ENCODE measurements at places on chromosomes 11 and 22.

DNA sequence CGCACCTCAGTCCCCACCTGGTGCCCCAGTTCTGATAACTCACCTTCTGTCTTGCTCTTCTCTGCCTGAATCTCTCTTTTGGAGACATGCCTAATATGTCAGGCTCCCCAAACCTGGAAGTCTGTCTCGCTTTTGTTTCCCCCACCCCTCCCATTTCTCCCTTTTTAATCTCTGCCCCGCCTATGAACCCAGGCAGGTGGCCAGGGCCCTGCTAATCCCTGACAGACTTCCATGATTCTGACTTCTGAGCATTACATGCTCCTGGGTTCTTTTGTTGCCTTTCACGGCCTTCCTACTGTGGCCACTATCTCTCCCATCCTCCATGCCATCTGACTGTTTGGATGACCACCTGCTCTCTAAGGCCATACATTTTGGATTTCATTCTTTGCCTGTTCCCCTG is 1120.9 kb upstream of the CCDC90B start:
- no peaks in the 10 kb centered on the region for H3K36me3 ChIP-seq
- H3K27ac ChIP-seq: no peak overlapping the region
- DNase-seq: no peak
- H3K4me3 ChIP-seq: no peak overlapping the region
- H3K4me1 ChIP-seq: no peaks in the 10 kb centered on the region

GRCh38 chr11:131653260-131653659 is 282.8 kb downstream of the NTM start:
- H3K27me3 ChIP-seq: no peaks in the 10 kb centered on the region
- H3K4me1 ChIP-seq: no peaks in the 10 kb centered on the region
- no peak overlapping the region for H3K27ac ChIP-seq
- H3K36me3 ChIP-seq: no peaks in the 10 kb centered on the region

GRCh38 chr11:78384231-78384630 is 33.4 kb downstream of the GAB2 start:
- no peak overlapping the region for H3K4me3 ChIP-seq
- H3K27ac ChIP-seq: no peak overlapping the region
- DNase-seq: no peak
- H3K4me1 ChIP-seq: no peaks in the 10 kb centered on the region
- H3K27me3 ChIP-seq: no peaks in the 10 kb centered on the region

DNA sequence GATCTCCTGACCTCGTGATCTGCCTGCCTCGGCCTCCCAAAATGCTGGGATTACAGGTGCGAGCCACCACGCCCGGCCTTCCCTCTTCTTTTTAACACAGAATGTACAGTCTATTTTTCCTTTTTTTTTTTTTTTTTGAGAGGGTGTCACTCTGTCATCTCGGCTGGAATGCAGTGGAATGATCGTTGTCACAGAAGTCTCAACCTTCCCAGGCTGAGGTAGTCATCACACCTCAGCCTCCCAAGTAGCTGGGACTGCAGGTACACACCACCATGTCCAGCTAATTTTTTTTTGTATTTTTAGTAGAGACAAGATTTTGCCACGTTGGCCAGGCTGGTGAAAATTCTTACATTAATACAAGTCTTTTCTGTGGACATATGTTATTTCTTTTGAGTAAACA is 13.1 kb downstream of the PPP6R2 start:
- no peak for DNase-seq
- H3K36me3 ChIP-seq: peaks cover 3% of the 10 kb centered on the region
- no peak overlapping the region for H3K27ac ChIP-seq

- no peak overlapping the region for H3K4me3 ChIP-seq
- DNase-seq: no peak
- H3K4me1 ChIP-seq: no peaks in the 10 kb centered on the region
Measured at GRCh38 chr11:63511048-63511748, 5.3 kb downstream of the LGALS12 start.

GRCh38 chr11:70872955-70873735 is 379.2 kb downstream of the SHANK2 start:
- no peak for DNase-seq
- no peaks in the 10 kb centered on the region for H3K4me1 ChIP-seq

DNA sequence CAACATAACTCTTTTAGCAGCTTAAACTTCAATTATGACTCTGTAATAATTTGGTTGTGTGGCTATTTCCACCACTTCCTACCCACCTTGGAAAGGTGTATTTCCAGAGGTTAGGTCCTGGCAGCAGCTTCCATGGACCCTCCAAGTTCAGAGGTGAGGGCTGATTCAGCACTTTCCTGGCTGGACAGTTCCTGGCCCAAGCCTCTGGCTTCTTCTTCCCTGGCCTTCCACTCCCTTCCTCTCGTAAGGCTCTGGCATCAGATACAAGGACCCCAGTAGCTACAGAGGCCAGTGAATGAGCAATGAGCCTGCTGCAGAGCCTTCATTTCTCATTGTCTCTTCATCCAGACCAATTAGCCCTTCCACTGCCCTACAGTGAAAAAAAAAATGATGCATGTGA is 98.1 kb upstream of the KIRREL3 start:
- H3K36me3 ChIP-seq: no peaks in the 10 kb centered on the region
- no peak overlapping the region for H3K27ac ChIP-seq
- no peak for DNase-seq

- H3K27ac ChIP-seq: peak overlapping the region; percentile 77
- DNase-seq: no peak
- H3K4me3 ChIP-seq: peak overlapping the region; percentile 58
- H3K27me3 ChIP-seq: no peaks in the 10 kb centered on the region
Measured at GRCh38 chr11:68002938-68003845, 705 bp downstream of the UNC93B1 start.

DNA sequence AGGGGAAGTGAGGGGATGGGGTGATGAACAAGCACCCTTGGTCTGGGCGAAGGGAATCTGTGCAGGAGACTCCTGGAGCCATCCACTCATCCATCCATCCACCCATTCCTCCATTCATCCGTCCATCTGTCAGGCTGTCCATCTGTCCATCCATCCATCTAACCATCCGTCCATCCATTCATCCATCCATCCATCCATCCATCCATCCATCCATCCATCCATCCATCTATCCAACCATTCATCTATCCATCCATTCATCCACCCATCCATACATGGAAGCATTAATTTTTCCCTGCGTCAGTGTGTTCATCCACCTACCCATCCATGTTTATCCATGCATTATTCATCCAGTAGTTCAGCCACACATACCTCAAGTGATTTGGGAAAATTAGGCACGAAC is 32.0 kb downstream of the WNT11 start:
- no peaks in the 10 kb centered on the region for H3K36me3 ChIP-seq
- no peaks in the 10 kb centered on the region for H3K27me3 ChIP-seq
- H3K4me3 ChIP-seq: no peak overlapping the region
- no peaks in the 10 kb centered on the region for H3K4me1 ChIP-seq
- DNase-seq: no peak

DNA sequence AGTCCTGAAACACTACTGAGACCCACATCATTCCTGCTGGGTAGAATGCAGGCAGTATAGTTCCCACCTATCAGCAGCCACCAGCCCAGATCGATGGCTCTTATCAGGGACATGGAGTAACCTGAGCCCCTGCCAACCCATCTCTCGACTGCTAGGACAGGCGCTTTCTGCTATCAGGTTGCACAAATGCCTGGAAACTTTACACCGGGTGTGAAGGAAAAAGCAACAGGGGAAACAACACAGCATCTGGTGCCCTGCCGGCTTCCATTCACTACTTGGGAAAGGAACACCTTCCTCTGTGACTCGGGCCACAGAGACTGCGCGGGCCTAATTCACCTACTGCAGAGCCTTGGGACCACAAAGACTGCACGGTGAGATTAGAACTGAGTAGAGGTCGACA is 18.5 kb downstream of the RBFOX2 start:
- H3K36me3 ChIP-seq: no peaks in the 10 kb centered on the region
- no peak overlapping the region for H3K27ac ChIP-seq
- DNase-seq: no peak
- H3K27me3 ChIP-seq: no peaks in the 10 kb centered on the region
- no peaks in the 10 kb centered on the region for H3K4me1 ChIP-seq
- no peak overlapping the region for H3K4me3 ChIP-seq

GRCh38 chr11:27701355-27702105 is 1.3 kb upstream of the BDNF start:
- DNase-seq: no peak
- no peaks in the 10 kb centered on the region for H3K27me3 ChIP-seq
- peaks cover 54% of the 10 kb centered on the region for H3K4me1 ChIP-seq
- H3K36me3 ChIP-seq: no peaks in the 10 kb centered on the region
- peak overlapping the region; percentile 69 for H3K4me3 ChIP-seq

- no peaks in the 10 kb centered on the region for H3K27me3 ChIP-seq
- H3K36me3 ChIP-seq: no peaks in the 10 kb centered on the region
- H3K4me1 ChIP-seq: no peaks in the 10 kb centered on the region
- no peak overlapping the region for H3K27ac ChIP-seq
Measured at GRCh38 chr11:75919525-75919924, 104.5 kb downstream of the UVRAG start.

DNA sequence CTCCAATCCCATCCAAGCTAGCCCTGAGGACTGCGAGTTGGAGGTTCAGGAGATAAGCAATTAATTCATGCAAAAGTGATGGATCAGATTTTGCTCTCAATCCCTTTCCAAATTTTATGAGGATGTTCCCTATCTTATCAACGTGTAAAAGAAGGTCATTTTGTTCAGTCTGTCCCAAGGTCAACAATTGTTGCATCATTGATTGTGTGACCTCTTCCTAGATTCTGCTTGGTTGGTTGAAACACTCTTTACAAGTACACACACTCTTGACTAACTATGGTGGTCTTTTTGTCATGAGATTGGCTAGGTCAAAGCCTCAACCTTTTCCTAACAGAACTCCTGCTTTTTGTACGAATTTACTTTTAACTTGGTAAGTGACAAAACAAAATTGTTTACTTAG is 41.7 kb downstream of the COMMD9 start:
- no peaks in the 10 kb centered on the region for H3K4me1 ChIP-seq
- no peaks in the 10 kb centered on the region for H3K27me3 ChIP-seq
- no peak for DNase-seq
- H3K4me3 ChIP-seq: no peak overlapping the region
- no peaks in the 10 kb centered on the region for H3K36me3 ChIP-seq

- no peaks in the 10 kb centered on the region for H3K36me3 ChIP-seq
- no peak overlapping the region for H3K27ac ChIP-seq
- no peaks in the 10 kb centered on the region for H3K27me3 ChIP-seq
- peaks cover 17% of the 10 kb centered on the region for H3K4me1 ChIP-seq
Measured at GRCh38 chr11:119506436-119506835, 83.5 kb upstream of the THY1 start.

- H3K4me3 ChIP-seq: no peak overlapping the region
- no peak overlapping the region for H3K27ac ChIP-seq
- no peaks in the 10 kb centered on the region for H3K36me3 ChIP-seq
- H3K4me1 ChIP-seq: no peaks in the 10 kb centered on the region
Measured at GRCh38 chr11:99160447-99160846, 139.7 kb downstream of the CNTN5 start.

DNA sequence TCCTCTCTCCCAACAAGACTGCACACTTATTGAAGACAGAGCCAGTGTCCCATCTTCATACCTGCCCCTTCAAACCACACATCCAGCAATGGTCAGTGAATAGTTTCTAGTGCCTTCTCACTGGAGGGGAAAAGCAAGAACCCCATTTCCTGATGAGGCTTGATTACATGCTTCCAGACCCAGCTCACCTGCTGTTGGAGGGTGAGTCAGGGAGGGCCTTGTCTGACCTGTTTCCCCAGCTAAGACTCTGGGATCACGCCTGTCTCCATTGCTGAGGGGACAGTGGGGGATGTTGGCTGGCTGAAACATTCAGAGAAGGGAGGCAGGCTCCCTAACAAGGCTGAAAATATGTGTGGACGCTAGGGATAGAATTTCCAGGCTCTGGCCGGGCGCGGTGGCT is 27.5 kb upstream of the ZDHHC13 start:
- H3K4me3 ChIP-seq: no peak overlapping the region
- H3K36me3 ChIP-seq: no peaks in the 10 kb centered on the region
- DNase-seq: no peak
- no peaks in the 10 kb centered on the region for H3K27me3 ChIP-seq
- H3K4me1 ChIP-seq: no peaks in the 10 kb centered on the region

- H3K4me3 ChIP-seq: no peak overlapping the region
- H3K36me3 ChIP-seq: no peaks in the 10 kb centered on the region
- no peak overlapping the region for H3K27ac ChIP-seq
- no peaks in the 10 kb centered on the region for H3K27me3 ChIP-seq
Measured at GRCh38 chr11:27204529-27204928, 158.5 kb downstream of the CCDC34 start.

- peak; percentile 47 for DNase-seq
- H3K4me3 ChIP-seq: no peak overlapping the region
- H3K27me3 ChIP-seq: no peaks in the 10 kb centered on the region
- H3K36me3 ChIP-seq: no peaks in the 10 kb centered on the region
- no peak overlapping the region for H3K27ac ChIP-seq
Measured at GRCh38 chr11:15006139-15006759, 34.1 kb upstream of the CALCA start.

GRCh38 chr11:8095806-8096522 is 15.0 kb downstream of the TUB start:
- H3K27me3 ChIP-seq: no peaks in the 10 kb centered on the region
- H3K36me3 ChIP-seq: no peaks in the 10 kb centered on the region
- no peak overlapping the region for H3K4me3 ChIP-seq
- DNase-seq: no peak

DNA sequence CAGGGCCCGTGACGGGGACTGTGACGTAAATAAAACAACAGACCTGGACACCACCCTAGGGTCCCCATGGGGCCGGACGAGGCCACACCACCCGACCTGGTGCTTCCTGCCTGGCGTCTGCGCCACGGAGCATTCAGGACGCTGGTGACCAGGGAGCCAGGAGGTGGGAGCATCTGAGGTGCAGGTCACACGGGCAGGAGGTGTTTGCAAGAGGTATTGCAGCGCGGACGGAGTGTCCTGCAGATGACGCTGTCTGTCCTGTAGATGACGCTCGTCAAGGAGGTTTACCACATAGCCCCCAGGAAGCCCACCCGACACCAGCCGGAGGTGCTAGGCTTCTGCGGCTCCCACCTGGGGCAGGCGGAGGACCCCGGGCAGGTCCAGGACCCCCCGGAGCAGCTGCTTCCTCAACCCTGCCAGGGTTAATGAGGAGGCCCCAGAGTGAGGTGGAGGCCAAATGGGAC is 986 bp upstream of the MUC5B start:
- no peak for DNase-seq
- no peak overlapping the region for H3K4me3 ChIP-seq
- H3K27ac ChIP-seq: no peak overlapping the region
